ENCODE measurements at places on chromosomes 6 and 20. TPM values are rescaled to one million over a fixed set of nuclear protein-coding genes. Genes with fewer than 3 reads are reported as not detected.

- peak; percentile 90 for DNase-seq
Observed at GRCh38 chr6:106085984-106086813, at the start of gene PRDM1. TSS of gene PRDM1 (plus strand) at chr6:106086336. CDS start at chr6:106086554, 218 bp downstream.

FLRT3 gene
- total RNA-seq = 0.75 TPM

DNA sequence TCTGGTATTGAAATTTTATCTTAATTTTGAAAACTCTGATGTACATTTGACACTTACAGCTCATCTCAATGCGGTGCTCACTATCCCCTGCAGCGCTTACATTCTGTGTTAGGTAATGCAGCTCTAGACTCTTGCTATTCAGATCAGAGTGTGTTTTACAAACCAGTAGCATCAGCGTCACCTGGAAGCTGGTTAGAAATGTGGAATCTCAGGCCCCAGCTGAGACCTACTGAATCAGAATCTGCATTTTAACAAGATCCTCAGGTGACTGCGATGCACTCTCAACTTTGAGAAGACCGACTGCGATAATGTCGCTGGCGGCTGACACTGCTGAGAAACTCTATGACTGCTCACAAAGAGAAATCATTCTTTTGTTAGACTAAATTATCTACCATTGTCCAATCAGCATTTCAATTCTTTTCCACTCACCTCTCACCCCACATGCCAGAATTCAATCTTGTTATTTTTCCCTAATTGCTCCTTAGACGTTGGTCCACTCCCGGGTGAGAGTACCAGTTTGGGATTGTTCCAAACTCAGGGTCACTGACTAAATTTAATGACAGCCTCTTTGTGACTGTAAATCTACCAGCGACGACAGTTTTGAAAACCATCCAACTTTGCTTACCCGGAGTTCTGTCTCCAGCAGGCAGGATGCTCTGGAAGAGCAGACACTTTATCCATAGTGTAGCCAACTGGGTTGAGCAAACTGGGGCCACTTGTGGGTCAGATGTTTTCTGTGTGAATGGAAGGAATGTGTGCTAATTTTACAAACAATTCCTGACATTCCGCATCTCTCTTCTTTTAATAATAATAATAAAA lies 140.1 kb upstream of the BTBD3 start:
- DNase-seq = no peak

- no peak for DNase-seq
Observed at GRCh38 chr6:1841136-1841535, 231.4 kb downstream of the FOXC1 start.

DNA sequence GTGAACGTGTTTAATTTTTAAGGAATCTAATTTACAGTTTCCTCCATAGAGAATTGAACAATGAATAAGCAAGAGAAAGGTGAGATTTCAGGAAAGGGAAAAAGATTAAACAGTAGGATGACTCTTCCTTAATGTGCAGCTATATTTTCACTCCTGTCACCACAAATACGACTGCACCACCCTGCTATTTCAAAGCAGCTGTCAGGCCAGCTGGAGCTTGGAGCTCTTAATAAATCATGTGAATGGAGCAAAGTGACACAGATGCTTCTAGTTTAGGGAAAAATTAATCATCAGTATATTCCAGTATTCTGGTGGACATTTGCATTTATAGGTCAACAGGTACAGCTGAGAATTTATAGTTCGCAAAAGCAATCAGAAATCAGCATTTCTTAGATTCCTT lies 56.5 kb upstream of the PKIB start:
- no peak for DNase-seq

GINS1 gene
- 1.2 TPM for total RNA-seq

DNA sequence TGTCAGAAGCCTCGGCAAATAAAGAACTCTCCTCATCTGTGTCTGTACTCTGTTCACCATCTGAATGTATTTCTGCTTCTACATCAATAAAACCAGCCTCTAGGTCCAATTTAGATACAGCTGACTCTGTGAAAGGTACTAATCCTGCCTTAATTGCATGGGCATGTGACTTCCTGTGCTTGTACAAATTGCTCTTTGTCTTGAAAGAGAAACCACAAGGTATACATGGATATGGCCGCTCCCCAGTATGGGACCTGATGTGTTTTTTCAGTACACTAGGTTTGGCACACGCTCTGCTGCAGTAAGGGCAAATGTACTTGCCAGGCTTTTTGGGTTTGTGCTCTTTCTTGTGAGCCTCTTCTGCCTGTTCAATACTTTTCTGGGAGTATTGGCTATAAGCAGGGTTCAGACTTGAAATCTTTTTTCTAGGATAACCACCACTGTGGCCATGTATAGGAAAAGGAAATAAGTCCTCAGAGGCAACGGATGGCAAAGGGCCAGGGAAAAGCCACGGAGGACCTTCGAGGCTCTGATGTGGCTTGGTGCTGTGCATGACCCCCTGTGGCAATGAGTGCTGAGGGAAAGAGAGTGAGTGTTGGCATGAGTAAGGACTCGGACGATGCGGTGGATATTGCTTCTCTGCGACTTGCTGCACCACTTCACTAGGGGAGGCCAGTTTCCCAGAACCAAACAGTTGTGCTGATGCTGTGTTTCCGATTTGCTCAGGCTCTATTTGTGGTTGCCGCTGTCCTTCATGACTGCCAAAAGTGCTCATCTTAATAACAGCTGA lies 170.9 kb downstream of the HIVEP2 start:
- DNase-seq = no peak

ARMH2 gene
- not detected for total RNA-seq

WASF1 gene
- 8.9 TPM for total RNA-seq

DNA sequence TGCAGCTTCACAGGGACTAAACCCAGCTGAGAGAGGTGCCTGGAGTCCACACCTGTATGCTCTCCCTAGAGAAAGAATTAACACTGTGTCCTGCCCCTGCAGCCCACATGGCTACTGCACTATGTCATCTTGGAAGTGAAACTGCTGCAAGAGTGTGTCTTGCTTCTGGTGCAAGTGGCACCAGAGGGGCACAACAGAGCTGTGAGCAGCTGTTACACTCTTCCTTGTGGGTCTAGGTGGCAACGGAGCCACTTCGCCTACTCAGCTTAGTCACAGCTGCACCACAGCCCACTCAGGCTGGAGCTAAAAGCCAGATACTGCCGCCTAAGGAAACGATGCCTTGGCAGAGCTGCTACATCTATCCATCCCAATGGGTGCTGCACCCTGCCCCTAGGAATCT lies 391.4 kb downstream of the COL12A1 start:
- no peak for DNase-seq

DNA sequence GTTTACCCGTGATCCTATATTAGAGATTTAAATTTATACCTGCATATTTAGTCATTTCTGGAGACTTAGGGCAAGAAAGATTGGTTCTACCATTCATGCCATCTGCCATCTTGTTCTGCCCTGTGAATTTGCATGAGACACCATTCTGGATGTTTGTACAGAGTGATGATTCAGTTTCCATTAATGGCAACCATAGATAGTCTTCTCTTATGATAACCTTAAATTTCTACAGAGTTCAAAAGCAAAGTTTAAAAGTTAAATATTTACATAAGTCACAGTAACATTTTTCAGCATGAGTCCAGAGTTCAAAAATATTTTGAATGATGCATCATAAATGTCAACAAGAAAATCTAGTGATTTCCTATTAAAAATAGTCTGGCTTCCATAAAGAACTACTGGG lies 23.2 kb downstream of the PLCB1 start:
- no peak for DNase-seq

TMEM217 gene
- 2.2 TPM for total RNA-seq

GRCh38 chr6:143745166-143746133 lies 67.7 kb downstream of the PHACTR2 start:
- DNase-seq = no peak

DNA sequence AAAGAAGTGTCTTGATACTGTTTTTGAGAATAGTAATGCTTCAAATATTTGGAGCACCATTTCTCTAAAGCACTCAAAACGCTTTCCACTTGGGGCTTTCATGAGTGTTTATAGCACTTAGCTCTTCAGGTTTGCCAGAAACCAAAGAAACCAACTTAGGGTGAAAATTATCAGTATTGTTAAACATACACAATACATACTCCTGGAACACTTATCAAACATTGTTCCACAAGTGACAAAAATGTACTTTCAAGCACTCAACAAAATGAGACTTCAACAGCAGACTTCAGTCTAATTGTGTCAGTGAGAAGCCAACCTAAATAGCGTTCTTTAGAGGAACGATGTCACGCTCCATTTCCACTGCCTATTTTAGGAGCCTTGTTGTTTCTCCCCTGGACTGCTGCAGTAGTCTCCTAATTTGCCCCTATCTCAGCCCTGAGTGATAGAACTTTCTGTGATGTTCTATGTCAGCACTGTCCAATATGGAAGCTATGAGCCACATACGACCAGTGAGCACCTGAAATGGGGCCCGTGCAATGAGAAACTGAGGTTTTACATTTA lies 461.3 kb downstream of the KIF16B start:
- DNase-seq = no peak

TFAP2D gene
- not detected for total RNA-seq

PTPRK gene
- 39.6 TPM for total RNA-seq

DNA sequence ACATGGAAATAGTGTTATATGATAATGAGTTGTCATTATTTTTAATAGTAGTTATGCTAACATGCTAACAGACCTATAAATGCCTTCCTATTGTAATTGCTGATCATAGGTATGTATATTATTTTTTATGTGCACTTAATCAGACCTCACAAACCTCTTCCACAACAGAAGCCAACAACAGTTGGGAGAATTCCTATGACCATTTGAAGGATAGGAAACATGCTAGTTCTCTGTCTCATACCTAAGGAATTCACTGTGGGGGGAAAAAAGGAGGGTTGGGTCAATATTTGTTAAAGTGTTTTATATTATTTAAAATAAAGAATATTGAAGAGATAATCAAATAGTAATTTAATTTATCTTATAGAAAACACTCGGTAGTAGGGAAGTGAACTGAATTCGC lies 990.9 kb downstream of the EPHA7 start:
- no peak for DNase-seq

- no peak for DNase-seq
Observed at GRCh38 chr6:155328539-155329459, 14.5 kb upstream of the TFB1M start.

DDX27 gene
- total RNA-seq = 26.4 TPM

DNA sequence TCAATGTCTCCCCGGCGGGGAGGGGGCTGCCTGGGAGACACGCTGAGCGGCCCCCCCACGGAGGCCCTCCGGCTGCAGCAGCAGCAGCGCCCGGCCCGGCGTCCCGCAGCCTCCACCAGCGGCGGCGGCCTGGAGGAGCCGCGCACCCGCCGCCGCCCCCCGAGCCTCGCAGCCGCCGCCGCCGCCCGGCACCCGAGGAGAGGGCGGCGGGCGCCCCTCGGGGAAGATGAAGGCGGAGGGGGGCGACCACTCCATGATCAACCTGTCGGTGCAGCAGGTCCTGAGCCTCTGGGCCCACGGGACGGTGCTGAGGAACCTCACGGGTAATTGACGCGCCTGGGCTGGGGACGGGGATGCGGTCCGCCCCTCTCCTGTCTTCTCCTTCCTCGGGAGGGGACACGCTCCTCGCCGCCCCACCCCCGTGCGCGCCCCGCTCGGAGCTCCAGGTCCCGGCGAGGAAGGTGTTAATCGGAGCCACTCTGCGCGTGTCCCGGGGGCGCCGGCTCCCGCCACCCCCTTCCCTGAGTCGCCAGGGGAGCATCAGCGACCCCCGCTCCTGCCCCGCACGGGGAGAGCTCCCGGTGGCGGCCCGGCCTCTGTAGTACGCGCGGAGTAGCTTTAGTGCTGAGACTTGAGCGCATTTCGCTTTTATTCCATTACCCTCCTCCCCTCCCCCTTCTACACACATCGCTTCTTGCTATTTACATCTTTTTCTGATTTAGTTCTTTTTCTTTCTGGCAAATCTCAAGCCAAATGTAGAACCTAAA lies 686 bp downstream of the TMEM170B start:
- DNase-seq = peak; percentile 57

VSX1 gene
- total RNA-seq = not detected

- no peak for DNase-seq
Observed at GRCh38 chr6:71317441-71317840, 28.8 kb downstream of the OGFRL1 start.

DNA sequence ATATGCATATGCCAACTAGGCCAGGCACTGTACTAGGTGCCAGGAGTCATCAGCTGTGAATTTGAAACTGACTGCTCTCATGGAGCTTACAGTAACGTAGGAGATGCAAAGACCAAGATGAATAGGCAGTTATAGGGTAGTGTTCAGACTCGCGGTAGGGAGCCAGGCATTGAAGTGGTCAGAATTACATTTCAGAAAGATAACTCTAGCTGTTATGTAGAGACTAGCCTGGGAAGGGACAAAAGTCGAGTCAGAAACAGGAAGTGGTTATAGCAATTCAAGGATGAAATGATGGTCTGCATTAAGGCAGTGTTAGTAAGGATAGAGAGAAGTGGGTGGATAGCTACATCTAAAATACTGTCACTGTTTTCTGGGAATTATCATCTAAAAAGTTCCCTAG lies 56.6 kb downstream of the PCMT1 start:
- DNase-seq = no peak

DNA sequence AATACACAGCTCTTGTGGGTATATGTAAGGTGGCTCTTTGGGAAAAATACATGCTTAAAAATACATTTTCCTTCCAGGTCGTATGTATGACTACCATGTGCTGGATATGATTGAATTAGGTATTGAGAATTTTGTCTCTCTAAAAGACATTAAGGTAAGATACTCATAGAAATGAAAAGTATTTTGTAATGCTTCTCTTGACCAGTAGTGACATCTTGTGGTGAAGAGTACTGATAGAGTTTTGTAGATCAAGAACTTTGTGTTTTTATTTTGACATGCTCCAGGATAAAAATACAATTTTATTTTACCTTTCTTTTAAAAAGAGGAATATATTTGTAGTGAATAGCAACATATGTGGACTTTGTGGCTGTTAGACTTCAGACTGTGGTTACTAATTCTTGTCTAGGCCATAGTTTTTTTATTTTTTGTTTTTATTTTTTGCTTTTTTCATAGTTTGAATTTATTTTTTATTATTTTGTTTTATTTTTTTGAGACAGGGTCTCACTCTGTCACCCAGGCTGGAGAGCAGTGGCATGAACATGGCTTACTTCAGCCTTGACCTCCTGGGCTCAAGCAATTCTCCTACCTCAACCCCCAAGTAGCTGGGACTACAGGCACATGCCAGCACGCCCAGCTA lies 17.9 kb downstream of the RPF2 start:
- DNase-seq = no peak

HAO1 gene
- total RNA-seq = not detected

HMGA1 gene
- total RNA-seq = 19.2 TPM

DNA sequence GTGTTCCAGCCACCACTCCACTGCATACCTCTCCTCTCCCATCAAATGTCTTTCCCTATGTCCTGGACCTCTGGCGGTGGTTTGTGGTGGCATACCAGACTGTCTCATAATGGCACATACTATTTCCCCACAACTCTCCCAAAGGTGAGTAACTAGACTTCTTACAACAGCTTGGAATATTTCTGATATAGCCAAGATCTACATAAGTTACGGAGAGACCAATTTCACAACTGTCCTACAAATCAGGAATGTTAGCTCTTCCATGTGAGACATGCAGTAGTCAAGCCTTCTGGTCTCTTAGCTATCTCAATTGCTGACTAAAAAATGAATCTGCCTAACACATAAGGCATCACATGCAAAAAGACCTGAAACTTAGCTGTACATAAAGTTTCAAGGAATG lies 588.9 kb downstream of the RNF144B start:
- no peak for DNase-seq

FAM50B gene
- total RNA-seq = 9.1 TPM

- DNase-seq = no peak
Observed at GRCh38 chr6:111679126-111679858, 73.6 kb upstream of the TRAF3IP2 start.

- DNase-seq = no peak
Observed at GRCh38 chr6:132964101-132964867, 149.9 kb downstream of the RPS12 start.

GSS gene
- 22.9 TPM for total RNA-seq

- DNase-seq = no peak
Observed at GRCh38 chr6:5670811-5671561, 335.7 kb downstream of the NRN1 start.
